ENCODE measurements at places on chromosomes 12 and 14.

DNA sequence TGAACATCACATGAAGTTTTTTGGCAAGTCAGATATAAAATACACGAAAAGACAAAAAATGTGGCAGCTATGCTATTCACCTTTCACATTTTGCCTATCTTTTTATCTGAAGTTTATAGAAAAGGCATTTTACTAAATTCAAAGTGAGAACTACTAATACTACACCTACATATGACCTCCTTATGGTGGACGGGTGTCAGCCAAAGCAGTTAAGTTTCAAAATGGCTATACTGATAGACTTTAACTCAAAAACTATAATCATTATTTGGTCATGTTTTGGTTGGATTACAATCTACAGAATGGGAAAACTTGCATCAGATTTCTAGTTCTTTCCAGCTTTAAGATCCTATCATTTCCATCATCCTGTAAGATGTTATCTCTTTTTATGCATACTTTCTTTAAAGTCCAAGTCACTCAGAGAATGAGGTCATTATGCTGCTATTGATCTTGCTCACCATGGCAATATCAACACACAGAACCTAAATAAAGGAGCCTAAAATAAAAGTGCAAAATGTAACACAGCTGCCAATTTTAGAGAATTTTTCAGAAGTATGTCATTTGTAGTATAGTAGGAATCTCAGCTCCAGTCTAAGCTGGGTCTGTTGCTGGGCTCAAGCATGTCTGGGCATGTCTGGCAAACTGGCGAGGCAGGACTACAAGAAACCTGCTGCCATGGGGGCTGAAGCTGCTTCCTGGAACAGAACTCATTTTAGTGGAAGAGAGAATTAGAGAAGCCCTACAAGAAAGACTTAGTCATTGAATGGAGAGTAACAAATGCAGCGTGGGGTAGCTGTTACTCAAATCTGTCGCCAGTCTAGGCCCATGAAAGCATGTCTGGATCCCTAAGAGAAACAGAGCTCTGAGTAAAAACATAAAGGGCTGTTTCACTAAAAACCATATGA is 7.6 kb upstream of the AEBP2 start:
- H3K36me3 ChIP-seq: peaks cover 18% of the 10 kb centered on the region
- H3K27me3 ChIP-seq: no peaks in the 10 kb centered on the region
- H3K27ac ChIP-seq: peak overlapping the region; percentile 97
- peak; percentile 53 for DNase-seq

- peaks cover 8% of the 10 kb centered on the region for H3K4me1 ChIP-seq
- no peak for DNase-seq
- peaks cover 22% of the 10 kb centered on the region for H3K27me3 ChIP-seq
- no peak overlapping the region for H3K4me3 ChIP-seq
- H3K27ac ChIP-seq: no peak overlapping the region
Observed at GRCh38 chr12:49362077-49362476, 5.2 kb upstream of the SPATS2 start.

DNA sequence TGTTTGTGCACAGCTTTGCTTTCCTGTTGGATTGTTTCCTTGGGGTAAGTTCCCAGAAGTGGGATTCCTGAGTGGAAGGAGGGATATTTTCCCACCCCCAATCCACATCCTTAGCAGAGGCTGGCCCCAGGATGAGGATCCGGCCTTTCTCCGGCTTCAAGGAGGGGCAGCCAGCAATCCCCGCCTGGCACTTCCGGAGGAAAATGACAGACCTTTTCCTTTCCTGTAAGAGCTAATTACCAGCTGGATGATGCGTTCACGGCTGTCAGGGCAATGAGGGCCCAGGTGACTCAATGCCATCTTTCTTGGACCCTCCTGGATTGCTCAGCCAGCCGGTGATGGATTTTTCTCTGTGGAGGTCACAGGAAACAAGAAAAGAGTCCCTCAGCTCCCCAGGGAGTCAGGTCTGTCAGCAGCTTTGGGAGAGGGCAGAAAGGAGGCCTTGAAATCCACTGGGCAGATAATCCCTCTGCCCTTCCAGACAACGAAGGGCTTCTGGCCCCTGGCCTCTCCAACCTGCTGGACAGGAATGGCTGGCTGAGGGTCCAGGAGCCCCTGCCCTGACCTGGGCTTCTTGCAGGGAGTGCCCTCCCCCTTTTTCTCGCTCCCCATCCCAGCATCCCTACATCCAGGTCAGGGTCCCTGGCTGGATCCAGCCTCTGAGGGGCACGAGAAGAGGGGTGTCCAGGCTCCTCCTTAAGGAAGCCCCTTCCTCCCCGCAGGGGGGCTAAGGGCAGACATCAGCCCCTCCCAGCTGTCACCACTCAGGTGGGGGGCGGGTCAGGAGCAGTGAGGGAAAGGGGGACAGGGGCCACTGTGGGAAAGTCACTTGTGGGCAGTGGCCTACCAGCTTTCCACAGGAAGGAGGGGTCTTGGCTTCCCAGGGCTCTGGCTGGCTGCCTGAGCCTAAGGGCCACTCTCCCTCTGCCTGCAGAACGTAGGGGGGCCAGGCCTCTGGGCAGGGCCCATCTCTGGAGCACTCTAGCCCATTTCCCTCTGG is 16.1 kb upstream of the CCDC85C start:
- H3K27ac ChIP-seq: no peak overlapping the region
- DNase-seq: no peak
- H3K4me1 ChIP-seq: peaks cover 3% of the 10 kb centered on the region
- H3K36me3 ChIP-seq: no peaks in the 10 kb centered on the region
- no peak overlapping the region for H3K4me3 ChIP-seq

- H3K27ac ChIP-seq: no peak overlapping the region
- no peaks in the 10 kb centered on the region for H3K4me1 ChIP-seq
- H3K36me3 ChIP-seq: no peaks in the 10 kb centered on the region
- H3K4me3 ChIP-seq: no peak overlapping the region
- DNase-seq: no peak
Observed at GRCh38 chr12:21925296-21925913, 15.8 kb downstream of the ABCC9 start.

DNA sequence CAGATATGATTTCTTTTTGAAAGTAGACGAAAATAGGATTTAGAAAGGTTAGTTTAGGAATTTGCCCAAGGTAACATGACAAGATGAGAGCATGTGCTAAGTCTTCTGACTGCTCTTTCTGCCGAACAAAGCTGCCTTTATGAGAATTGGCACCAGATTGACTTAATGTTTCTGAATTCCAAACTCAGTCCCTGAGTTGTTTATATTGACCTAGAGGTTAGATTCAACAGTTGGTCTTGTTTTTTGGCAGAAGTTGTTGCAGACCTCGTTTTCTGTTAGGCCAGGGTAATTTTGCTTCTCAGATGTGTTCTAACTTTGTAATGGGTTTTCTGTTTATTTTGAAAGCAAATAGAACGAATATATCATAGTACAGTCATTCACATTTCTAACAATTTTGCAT is 61.5 kb upstream of the LRTM2 start:
- H3K36me3 ChIP-seq: peaks cover 45% of the 10 kb centered on the region
- H3K27ac ChIP-seq: no peak overlapping the region
- peaks cover 2% of the 10 kb centered on the region for H3K4me1 ChIP-seq
- H3K27me3 ChIP-seq: no peaks in the 10 kb centered on the region

DNA sequence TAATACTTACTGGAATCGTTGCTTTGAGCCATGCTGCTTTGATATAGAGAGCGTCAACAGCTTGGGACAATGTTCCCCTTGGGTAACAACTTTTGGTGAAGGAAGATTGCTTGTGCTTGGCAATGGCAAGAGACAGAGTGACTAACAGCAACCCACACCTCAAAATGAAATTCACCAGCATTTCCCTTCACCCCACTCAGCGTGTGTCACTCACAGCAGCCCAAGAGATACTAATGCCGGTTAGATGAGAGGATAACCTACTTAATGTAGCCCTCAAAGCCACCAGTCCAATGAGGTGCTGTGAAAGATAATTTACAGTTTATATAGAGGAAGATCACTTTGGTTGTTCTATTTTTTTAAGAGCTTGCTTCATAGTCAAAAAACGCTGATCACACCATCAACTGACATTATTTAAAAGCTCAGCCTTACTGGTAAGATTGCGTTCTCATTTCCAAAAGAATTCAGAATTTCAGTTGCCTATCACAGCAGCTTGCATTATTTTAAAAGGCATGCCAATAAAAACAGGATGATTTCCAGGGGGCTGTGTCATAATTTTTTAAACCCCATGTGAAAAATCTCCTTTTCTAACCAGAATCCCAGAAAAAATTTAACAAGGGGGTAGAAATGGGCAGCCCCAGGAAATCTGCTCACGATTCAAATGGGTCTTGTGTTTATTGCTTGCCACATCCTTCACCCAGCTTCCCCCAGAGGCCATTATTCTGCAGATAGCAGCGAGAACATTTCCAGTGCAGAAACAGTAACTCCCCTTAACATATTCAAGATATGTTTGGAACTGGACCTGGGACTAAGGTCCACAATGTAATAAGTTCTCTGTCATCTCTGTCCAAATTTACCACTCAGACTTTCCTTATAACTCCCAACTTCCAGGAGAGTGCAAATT is at the start of gene IL26:
TSS of gene IL26 (minus strand) at position 235 of the 901 bp plus-strand sequence. CDS start at position 181, 54 bp downstream.
- H3K27me3 ChIP-seq: peaks cover 18% of the 10 kb centered on the region
- H3K4me3 ChIP-seq: peak within 1 kb of the TSS; percentile 31
- peaks cover 3% of the 10 kb centered on the region for H3K36me3 ChIP-seq
- peak within 1 kb of the TSS; percentile 56 for H3K27ac ChIP-seq

GRCh38 chr12:91109148-91109564 is 2.1 kb downstream of the LUM start:
- no peak overlapping the region for H3K4me3 ChIP-seq
- no peaks in the 10 kb centered on the region for H3K4me1 ChIP-seq
- H3K27me3 ChIP-seq: no peaks in the 10 kb centered on the region
- peak; percentile 62 for DNase-seq
- H3K36me3 ChIP-seq: no peaks in the 10 kb centered on the region

GRCh38 chr12:57181561-57182155 is 34.2 kb upstream of the LRP1-AS start:
- peaks cover 3% of the 10 kb centered on the region for H3K4me1 ChIP-seq
- no peak overlapping the region for H3K4me3 ChIP-seq
- DNase-seq: no peak
- no peaks in the 10 kb centered on the region for H3K36me3 ChIP-seq
- H3K27ac ChIP-seq: no peak overlapping the region

DNA sequence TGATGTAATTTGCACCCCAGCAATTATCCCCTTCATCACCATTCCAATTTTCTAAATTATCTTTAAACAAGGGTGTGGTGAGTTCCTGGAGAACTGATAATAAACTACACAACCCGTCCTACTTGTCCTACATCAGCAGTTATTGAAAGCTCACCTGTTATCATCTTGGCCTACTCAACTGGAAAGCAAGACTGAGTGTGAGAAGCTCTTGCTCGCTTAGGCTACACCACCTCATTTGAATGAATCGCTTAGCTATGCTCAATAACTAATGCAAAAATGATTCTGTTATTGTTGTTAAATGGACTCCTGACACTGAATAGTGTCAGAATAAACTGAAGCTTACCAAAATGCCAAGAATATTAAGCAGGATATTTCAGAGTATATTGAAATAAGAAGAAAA is 115.4 kb upstream of the BTG1 start:
- no peak overlapping the region for H3K4me3 ChIP-seq
- H3K36me3 ChIP-seq: no peaks in the 10 kb centered on the region
- no peaks in the 10 kb centered on the region for H3K27me3 ChIP-seq
- peaks cover 10% of the 10 kb centered on the region for H3K4me1 ChIP-seq

GRCh38 chr12:52515319-52515646 is 4.9 kb downstream of the KRT5 start:
- H3K27me3 ChIP-seq: peaks cover 3% of the 10 kb centered on the region
- DNase-seq: no peak
- H3K4me1 ChIP-seq: no peaks in the 10 kb centered on the region
- H3K27ac ChIP-seq: no peak overlapping the region
- H3K4me3 ChIP-seq: no peak overlapping the region
- no peaks in the 10 kb centered on the region for H3K36me3 ChIP-seq

DNA sequence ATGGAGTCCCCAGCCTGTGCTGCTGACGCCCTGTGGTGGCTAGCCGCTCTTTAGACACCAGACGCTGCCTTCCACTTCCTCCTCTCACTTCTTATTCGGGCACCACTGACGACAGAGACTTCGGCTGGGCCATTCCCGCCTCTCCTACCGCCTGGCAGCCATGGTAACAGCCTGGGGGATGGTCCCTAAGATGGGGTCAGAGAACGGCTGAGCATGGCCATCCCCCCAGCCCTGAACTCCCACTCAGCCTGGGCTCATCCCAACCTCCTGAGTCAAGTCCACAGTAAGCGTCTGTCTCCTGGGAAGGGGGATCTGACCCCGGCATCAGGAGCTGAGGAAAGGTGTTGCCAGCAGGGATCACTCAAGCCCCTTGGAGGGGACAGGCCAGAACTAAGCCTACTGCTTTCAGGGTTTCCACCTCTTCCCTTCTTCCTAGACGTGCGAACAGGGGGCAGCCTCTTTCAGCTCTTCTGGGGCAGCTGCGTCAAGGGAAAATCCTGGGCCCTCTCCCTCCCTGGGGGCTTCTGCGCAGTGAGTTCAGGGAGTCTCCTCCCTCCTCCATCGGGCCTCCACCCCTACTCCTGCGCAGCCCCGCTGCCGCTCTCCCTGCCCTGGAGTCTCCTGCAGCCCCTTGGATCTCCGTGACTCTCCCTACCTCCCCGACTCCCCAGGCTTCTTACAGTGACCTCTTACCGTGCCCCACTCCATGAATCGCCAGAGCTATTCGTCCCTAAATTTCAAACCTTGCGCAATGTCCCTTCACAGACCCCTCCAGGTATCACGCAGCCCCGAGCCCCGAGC is 643 bp upstream of the TAMALIN start:
- H3K4me3 ChIP-seq: peak overlapping the region; percentile 75
- peaks cover 24% of the 10 kb centered on the region for H3K4me1 ChIP-seq
- peaks cover 34% of the 10 kb centered on the region for H3K27me3 ChIP-seq

GRCh38 chr12:4569261-4569660 is 7.3 kb downstream of the DYRK4 start:
- no peaks in the 10 kb centered on the region for H3K36me3 ChIP-seq
- no peak overlapping the region for H3K4me3 ChIP-seq
- no peak overlapping the region for H3K27ac ChIP-seq
- H3K4me1 ChIP-seq: peaks cover 1% of the 10 kb centered on the region

GRCh38 chr12:81128930-81129554 is 51.2 kb downstream of the ACSS3 start:
- no peaks in the 10 kb centered on the region for H3K27me3 ChIP-seq
- no peak for DNase-seq
- H3K4me3 ChIP-seq: no peak overlapping the region

DNA sequence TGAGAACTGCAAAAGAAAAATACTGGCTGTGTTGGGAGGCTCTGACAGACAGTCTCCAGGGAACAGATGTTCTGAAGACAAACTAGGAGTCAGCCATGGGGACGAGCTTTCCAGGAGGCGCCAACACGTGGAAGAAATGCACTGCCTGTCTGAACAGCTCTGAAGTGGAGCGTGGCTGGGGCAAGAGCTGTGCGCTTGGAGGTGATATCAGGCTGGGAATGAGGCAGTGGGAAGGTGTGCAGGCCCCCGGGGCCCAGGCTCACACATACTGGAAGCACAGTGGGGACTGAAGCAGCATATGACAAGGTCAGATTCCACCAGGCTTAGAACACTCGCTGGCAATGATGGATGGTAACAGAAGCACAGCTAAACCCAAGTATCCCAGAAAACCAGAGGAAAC is 17.5 kb downstream of the APPL2 start:
- no peak overlapping the region for H3K27ac ChIP-seq
- H3K27me3 ChIP-seq: no peaks in the 10 kb centered on the region
- peaks cover 43% of the 10 kb centered on the region for H3K36me3 ChIP-seq
- no peak for DNase-seq
- H3K4me1 ChIP-seq: peaks cover 5% of the 10 kb centered on the region

- peaks cover 7% of the 10 kb centered on the region for H3K4me1 ChIP-seq
- no peaks in the 10 kb centered on the region for H3K36me3 ChIP-seq
Observed at GRCh38 chr12:105783983-105784947, 354.5 kb downstream of the NUAK1 start.

All from activated CD4-positive, alpha-beta memory T cell treated with anti-CD3 and anti-CD28 coated beads, Interleukin-2, amount 10 ng/mL, durations not matched to agents 7 days and 5 days (primary cell).